ENCODE measurements at places on chromosomes 2 and 18.

GRCh38 chr2:164535280-164536025 is 85.8 kb downstream of the GRB14 start:
- no peak for DNase-seq

- DNase-seq = no peak
These were observed 110.4 kb downstream of the NCKAP5 start for GRCh38 chr2:133457861-133458260.

DNA sequence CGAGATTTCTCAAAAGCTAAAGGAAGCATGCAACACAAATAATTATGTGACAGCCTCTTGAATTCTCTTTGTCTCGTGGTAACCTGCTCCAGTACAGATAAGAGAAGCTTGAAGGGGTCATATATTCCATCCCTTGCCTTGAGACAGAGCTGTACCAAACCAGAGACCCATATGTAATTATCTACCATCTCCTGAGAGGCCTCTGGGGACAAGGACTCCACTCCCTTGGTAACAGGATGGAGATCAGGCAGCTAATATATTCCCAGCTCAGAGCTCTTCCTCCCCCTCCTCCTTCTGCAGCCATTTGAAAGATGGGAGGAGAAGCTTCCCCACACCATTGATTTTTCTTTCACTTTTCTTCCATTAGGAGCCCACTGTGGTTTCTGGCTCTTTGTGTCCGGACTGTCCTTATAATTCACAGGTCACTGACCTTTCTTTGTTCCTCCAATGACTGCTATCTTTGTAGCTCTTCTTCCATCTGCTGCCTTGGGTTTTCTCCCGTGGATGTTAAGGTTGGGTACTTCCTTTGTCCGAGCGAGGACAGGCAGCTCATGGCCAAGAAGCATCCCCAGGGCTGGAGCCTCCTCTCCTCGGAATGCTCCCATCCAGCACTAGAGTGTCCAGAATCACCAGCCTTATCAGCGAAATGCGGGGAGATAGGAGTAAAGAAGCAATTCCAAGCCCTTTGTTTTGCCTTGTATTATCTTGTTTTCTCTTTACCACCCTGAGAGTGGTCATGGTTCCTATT is 72.6 kb upstream of the STPG4 start:
- DNase-seq = no peak

DNA sequence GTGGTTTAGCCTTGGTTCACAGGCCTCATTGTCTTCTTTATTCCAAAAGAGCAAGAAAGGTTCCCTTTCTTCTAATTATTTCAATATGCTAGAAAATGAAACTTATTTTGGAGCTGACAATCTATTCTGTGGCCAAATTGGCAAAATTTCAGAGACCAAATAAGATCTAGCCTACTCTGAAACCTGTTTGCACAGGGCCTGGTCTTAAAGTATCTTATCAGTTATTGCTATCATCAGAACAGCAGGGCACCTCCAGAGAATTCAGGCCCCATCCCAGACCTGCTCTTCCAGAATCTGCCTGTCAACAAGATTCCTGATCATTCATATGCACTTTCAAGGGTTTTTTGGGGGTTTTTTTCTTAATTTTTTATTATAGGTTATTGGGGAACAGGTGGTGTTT is 198.7 kb downstream of the ANAPC1 start:
- DNase-seq = no peak

DNA sequence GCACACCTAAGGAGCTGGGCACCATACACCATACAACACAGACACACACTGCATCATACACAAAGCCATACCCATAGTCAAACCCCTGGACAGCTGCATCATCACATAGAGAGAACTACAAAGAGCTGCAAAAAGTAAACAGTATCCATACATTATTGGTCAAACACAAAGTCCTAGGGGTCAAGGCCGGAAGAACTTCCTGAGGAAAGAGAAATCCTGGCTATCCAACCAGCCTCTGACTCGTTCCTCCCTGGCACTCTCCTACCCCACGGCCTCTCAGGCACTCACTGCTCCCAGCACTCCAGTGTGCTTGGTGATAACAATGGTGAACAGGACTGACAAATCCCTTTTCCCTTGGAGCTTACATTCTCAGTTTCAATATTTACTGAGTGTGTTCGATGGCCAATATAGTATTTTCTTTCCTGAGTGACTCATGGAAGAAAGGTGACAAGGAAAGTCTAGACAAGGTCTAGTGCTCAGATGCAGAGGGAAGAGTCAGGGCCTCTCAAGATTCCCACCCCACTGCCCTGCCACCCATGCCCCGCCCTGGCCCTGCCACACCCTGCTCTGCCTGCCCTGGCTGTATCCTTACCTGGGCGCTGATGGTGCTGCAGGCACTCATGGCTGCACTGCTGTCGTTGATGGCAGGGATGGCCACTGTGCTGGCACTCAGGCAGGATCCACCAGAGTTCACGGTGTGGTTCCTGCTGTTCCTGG is 3.4 kb downstream of the CFAP65 start:
- no peak for DNase-seq

- DNase-seq = no peak
These were observed 42.9 kb upstream of the EML6 start for GRCh38 chr2:54680397-54681041.

- no peak for DNase-seq
These were observed 958.0 kb downstream of the EPHA4 start for GRCh38 chr2:220614064-220614463.

DNA sequence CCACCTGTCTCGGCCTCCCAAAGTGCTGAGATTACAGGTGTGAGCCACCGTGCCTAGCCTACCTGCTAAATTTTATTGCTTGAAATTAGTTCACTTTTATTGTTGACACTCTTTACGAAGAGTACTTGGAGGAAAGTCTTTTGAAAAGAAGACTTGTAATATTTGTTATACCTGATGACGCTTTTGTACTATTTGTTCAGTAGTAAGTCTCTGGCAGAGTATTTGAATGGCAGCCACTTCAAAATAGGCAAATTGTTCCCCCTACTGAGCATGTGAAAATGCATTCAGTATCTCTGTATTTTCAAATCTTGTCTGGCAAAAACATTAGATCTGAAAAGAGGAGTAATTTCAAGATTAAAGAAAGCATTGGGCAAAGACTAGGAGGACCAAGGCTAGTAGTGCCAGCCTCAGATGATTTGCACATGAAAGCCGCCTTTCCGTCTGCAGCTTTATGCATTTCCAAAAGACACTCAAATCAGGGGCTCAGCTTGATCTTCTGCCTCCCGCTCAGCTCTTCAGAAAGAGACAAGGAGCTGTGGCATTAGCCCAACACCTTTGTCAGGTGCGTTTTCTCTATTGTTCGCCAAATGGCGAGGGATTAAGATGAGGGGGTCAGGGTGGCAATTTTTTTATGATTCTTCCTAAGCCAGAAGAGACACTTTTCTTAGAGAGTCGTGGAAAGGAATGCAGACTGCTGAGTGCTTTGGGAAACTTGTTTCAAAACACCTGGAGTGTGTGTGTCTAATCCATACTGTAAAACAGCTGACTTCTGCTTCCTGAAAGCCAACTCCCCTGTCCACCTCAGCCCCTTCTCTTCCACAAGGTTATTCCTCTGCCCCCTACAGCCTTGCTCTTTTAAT is 18.8 kb upstream of the FOXI3 start:
- DNase-seq = no peak

DNA sequence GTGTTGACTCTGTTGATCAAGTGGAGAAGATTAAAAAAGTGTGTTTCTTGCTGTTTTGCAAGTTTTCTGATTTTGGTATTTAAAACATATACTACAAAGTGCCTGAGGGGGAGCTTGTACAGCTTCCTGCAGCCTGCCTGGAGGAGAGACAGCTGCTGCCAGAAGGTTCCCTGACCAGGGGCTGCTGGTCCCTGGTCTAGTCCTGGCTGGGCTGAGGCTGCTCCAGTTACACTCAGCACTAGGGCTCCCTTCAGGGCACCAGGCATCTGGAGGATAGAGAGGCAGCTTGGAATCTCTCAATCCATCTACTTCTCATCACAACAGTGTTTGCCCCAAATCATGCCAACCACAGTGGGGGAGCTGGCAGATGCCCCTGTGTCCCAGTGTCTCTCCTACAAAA is 4.8 kb downstream of the MC2R start:
- no peak for DNase-seq

DNA sequence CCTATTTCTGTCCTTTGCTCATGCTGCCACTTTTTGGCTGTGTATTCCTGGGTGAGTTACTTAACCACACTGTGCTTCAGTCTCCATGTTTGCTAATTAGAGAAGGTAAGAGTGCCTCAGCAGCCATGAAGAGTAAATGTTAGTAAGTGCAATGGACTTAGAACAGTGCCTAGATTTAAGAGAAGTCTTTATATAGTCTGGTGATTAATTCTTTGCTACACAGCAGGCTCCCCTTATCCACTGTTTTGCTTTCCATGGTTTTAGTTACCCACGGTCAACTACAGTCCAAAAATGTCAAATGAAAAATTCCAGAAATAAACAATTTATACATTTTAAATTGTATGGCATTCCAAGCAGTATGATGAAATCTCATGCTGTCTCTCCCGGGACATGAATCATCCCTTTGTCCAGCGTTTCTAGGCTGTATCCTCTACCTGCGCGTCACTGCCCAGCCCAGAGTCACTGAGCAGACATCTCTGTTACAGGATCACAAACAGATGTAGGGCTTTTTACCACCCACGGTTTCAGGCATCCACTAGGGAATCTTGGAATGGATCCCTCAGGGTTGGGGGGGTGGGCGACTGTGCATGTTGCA is 91.0 kb downstream of the CTIF start:
- no peak for DNase-seq
